ENCODE measurements at places on chromosomes 1 and 21. TPM values are rescaled to one million over a fixed set of nuclear protein-coding genes. Genes with fewer than 3 reads are reported as not detected.

The PIK3R3 gene
- total RNA-seq, result 39.7 TPM

The PBXIP1 gene
- 95.3 TPM for total RNA-seq

The TP73 gene
- not detected for total RNA-seq

The SMCP gene
- total RNA-seq, result not detected

The GNG4 gene
- 0.32 TPM for total RNA-seq

The TBX15 gene
- total RNA-seq, result 2.5 TPM

The CCDC17 gene
- 1.5 TPM for total RNA-seq

The PAQR6 gene
- total RNA-seq, result 1.9 TPM

The MRPL39 gene
- total RNA-seq, result 17.0 TPM

The INAVA gene
- total RNA-seq, result 0.29 TPM

The HSD11B1 gene
- total RNA-seq, result 14.8 TPM

The EXTL1 gene
- total RNA-seq, result not detected

DNA sequence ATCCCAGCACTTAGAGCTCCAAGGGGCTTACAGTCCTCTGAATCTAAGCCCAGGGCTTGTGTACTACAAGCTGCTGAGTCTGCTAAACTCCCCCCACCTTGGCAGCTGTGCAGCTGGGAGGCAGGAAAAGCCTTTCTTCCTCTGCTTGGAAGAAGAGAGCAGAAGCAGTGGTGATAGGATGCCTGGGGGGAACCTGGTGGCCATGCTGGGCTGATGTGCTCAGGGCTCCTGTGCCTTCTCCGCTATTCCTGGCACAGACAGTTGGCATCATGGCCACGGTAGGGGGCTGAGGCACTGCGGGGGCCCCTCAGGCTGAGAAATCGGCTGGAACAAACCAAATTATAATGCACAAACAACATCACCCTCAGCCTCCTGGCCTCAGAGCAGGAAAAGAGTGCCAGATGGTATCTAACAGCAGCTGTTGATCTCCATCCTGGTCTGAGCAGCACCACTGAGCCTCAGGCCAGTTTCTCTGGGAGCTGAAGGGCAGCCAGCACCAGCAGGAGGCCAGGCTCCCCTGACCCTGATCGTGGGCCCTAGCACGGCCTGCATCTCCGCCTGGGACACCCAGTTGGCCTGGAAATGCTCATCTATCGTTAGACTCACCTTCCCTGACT lies 35.8 kb downstream of the ECE1 start:
- peak; percentile 91 for DNase-seq

DNA sequence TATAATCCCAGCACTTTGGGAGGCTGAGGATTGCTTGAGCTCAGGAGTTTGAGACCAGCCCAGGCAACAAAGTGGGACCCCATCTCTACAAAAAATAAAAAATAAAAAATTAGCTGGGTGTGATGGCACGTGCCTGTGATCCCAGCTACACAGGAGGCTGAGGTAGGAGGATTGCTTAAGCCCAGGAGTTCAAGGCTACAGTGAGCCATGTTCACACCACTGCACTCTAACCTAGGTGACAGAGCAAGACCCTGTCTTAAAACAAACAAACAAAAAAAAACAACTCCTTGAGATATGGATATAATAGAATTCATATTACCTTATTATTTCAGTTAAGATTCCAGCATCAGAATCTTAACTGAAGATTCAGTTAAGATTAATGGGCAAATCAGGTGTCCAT lies 52.4 kb downstream of the RPL5 start:
- DNase-seq, result no peak

DNA sequence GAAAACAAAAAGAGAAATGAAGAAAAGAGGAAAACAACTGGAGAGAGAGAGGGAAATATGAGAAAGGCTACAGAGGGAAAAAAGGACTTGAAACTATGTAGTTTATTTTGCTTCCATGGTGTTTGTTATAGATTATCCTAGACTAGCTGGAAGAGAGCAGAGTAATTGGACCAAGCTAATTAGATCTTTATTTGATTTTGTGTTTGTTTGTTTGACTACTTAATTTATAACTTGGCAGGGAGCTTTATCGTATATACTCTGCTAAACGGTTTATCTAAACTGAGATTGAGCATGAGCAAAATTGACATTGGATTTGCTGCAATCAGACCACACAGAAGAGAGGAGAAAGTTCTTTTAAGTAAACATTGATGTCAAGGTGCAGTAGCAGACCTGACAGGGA lies 443.8 kb upstream of the USP24 start:
- no peak for DNase-seq

- peak; percentile 66 for DNase-seq
Measured at GRCh38 chr1:20149601-20150325, 10.6 kb downstream of the PLA2G2F start.

- no peak for DNase-seq
Measured at GRCh38 chr1:27237112-27237511, 2.7 kb downstream of the WDTC1 start.

DNA sequence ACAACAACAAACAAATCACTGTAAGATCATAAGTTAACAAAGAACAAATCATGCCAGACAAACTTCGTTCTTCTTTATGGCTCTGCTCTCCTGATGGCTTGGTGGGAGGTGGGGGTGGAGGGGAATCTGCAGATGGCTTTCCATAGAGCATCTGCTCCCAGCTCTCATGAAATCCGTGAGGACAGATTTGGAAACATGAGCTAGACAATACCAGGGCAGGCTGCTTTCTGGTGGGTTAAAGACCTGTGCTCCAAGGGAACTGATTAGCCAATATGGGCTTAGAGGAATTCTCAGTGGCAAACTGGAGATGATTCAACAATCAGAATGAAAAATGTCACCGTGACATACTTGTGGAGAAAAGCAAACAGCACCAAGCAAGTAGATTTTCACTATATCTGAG lies 69.4 kb upstream of the TLR5 start:
- no peak for DNase-seq

DNA sequence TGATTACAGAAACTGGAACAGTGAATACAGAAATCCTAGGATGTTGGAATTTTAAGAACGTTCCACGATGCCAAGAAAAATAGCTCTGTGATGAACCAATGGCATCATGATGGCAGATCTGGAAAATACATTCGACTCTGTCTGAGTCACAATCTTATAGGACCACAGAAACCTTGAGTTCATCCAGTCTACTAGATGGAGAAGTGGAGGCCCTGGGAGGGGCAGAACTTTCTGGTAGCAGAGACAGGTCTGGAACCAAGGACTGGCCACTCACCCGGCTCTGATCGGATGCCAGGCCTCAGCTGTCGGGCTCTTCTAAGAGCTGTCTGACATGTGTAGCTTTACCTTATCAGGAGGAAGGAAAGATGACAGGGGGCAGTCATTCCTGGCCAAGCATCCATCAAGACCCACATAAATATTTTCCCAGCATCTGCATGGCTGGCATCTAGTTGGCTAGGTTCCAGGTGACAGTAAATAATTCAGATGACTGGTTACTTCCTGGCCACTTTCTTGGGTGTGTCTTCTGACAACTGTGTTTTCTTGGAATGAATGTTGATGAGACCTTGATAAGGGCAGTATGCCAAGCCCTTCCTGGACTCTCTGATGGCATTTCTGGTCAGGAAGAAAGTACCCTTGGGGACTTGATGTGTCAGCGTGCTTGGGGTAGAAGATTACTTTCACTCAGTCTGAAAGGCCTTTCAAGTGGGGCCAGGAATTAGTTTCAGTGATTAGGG lies 72.6 kb upstream of the TRABD2B start:
- peak; percentile 86 for DNase-seq

GRCh38 chr1:218324226-218324580 lies 20.9 kb upstream of the TGFB2 start:
- DNase-seq, result no peak

DNA sequence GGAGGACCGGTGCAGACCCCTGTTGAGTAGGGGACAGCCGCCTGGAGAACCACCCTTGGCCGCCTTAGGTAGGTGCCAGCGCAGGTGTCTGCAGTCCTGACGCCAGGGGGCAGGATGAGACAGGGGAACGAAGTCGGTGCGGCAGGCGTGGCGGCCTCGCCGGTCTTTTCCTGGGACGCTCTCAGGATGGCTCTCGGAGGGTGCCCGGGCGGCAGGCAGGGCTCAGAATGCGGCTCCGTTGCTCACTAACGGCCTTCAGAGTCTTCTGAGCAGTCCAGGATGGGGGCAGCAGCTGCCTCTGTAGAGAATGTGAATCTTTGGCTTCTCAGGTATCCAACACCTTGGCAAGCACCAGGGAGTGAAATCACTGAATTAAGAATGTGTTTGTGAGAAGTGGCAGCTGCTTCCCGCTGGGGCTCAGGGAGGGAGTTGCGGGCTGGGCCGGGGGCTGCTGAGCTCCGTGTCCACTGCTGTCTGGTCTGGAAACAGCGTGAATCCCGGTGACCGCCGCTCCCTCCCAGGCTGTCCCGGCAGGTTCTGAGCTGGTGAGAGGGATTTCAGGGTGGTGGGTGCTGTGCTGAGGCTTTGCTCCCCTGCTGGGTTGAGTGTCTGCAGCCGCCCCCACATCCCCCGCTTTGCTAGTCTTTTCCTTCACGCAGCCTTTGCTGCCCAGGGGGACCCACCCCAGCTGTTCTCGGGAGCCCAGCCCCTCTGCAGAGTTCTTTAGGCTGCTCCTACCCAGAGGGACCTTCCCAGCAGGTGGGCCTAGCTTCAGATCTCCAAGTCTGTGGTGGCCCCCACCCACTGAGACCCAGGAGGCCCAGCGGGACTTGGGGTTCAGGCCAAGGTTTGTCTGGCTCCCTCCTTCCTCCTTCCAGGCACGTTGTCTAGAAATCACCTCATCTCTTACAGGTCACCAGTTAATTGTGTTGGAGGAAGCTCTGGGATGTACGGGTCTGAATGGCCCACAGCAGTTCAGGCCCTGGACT lies 11.1 kb upstream of the C1orf174 start:
- DNase-seq, result peak; percentile 87

DNA sequence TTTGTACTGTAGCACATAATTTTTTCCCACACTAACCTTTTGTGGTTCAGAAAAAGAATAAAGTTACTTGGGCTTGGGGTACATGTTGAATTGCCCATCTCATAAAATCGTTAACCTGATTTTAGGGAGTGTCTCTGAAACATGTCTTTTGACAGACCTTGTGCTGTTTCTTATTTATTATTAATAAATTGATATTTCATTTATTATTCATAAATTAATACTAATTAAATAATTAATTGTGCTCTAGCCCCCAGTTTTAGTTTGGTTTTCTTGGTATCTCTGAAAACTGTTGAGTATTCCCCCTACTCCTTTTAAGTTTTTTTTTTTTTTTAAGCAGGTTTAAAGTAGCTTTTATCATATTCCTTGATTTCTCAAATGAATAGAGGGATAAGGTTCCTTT lies 27.9 kb downstream of the CAMTA1 start:
- no peak for DNase-seq

DNA sequence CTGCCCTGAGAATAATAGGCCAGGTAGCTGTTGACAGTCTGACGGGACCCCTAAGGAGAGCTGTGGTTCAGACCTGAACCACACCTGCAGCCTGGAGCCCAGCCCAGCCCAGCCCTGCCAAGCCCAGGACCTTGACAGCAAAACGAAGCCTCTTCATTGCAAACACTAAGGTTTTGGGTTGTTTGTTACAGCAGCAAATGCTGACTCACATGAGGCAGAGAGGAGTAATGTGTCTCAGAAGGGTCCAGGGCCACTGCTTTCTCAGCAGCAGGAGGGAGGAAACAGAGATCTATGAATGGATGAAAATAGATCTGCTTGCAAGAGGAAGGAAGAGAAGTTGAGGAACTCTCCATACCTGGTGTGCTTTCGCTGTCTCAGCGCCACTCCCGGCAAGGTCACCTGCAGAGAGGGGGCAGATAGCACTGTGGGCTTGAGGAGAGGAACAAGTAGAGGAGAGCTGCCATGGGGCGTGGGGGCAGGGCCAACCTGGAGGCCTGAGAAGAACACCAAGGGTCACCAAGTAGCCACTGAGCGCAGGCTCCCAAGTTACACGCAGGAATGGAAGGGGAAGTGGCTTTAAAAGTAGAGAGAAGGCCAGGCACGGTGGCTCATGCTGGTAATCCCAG lies 127.2 kb downstream of the ZNF281 start:
- no peak for DNase-seq

- no peak for DNase-seq
Measured at GRCh38 chr1:243940451-243940850, 90.4 kb upstream of the AKT3 start.

DNA sequence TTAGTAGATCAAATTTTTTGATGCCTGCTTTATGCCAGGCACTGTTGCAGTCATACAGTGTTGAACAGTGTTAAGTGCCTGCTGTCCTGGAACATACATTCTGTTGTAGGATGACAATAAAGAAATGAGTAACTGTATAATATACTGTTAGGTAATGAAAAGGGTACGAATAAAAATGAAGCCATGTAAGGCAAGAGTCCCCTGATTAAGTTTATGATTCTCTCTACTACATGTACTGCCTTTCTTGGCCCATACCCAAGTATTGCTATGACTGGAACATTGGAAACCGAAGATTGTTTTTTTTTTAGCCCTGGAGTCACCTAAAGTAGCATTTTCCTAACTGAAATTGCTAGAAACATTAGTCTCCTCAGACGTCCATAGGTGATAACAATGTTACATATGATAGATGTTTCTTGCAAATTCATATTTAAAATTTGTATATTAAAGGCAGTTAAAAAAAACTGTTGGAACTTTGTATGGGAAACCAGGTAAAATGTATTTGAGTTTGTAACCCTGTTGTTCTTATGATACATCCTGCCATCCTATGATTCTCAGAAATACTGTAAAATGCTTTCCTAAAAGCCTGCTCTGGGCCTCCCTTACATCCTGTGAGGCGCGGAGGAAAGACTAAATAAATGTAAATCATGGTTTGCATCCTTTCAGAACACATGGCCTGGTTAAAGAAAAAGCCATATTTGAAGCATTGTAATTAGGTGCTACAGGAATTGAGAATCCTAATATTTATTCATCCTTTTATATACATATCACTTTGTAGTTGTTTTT lies 5.8 kb downstream of the ATP5PB start:
- no peak for DNase-seq

GRCh38 chr1:109040989-109041620 lies 797 bp downstream of the WDR47 start:
- peak; percentile 80 for DNase-seq

GRCh38 chr1:51302746-51303145 lies 27.6 kb downstream of the TTC39A start:
- no peak for DNase-seq

DNA sequence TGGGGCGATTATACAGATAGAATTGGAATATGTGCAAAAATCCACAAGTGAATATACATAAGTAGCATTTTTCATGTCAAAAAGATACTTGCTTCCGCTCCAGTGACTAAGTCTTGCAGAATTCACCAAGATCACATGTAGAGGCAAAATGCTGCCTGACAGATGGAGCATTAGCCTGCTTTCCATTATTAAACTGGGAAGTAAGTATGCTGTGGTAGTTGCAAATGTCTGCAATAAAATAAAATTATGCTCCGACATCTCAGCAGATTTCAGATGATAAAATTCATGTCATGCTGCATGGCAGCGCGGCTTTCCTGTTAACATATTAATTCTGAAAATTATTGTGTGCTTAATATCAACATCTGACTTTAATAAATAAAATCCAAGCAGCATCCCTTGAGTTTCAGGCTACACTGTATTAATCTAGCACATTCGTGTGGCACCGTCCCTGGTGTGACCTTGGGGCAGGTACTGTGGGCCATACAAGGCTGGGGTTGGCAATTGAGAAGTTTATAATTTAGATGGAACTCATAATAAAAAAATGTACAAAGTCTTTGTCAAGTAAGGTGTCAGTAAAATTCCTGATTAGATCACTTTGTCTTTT lies 366.4 kb upstream of the ZP4 start:
- DNase-seq, result no peak

- no peak for DNase-seq
Measured at GRCh38 chr1:53294567-53294966, 33.3 kb downstream of the LRP8 start.

GRCh38 chr1:69315823-69316222 lies 251.9 kb upstream of the LRRC7 start:
- DNase-seq, result no peak

Measured in posterior vena cava (tissue), 2 donors.